ENCODE measurements at places on chromosomes 3 and 15. TPM values are rescaled to one million over a fixed set of nuclear protein-coding genes. Genes with fewer than 3 reads are reported as not detected.

TMEM266 gene
- total RNA-seq = 0.20 TPM

VIPR1 gene
- 10.1 TPM for total RNA-seq

DPPA2 gene
- not detected for total RNA-seq

GHSR gene
- total RNA-seq = not detected
